Activated CD4-positive, CD25-positive, alpha-beta regulatory T cell (primary cell): ENCODE measurements at places on chromosomes 7 and 10.

DNA sequence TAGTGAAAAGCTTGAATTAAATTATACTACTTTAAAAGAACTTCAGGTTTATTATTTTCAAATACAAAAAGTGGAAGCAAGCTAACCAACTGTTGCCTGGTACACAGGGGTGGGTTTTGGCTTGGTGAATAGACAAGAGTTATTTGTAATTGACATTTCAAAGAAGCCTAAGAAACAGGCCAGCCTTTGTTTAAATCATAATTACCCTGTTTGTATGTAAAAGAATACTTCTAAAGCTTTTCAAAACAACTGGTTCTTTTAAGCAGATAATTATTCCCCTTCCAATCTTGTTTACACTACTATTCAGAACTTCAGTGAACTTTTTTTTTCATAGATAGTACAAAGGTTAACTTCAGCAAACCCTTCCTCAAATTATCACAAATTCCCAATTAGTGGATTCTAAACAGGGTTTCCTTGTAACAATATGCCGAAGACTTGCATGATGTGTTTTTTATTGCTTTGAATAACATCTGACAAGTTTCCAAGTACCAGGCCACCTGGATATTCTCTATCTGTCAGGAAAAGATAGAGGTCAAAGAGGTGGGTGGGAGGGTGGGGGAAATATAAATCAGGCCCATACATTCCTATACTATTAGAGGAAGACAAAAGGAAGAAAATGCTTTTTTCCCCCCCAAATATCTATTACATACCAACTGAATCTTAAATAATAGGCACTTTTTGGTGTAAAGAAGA is 20.4 kb downstream of the SSMEM1 start:
- DNase-seq = no peak

DNA sequence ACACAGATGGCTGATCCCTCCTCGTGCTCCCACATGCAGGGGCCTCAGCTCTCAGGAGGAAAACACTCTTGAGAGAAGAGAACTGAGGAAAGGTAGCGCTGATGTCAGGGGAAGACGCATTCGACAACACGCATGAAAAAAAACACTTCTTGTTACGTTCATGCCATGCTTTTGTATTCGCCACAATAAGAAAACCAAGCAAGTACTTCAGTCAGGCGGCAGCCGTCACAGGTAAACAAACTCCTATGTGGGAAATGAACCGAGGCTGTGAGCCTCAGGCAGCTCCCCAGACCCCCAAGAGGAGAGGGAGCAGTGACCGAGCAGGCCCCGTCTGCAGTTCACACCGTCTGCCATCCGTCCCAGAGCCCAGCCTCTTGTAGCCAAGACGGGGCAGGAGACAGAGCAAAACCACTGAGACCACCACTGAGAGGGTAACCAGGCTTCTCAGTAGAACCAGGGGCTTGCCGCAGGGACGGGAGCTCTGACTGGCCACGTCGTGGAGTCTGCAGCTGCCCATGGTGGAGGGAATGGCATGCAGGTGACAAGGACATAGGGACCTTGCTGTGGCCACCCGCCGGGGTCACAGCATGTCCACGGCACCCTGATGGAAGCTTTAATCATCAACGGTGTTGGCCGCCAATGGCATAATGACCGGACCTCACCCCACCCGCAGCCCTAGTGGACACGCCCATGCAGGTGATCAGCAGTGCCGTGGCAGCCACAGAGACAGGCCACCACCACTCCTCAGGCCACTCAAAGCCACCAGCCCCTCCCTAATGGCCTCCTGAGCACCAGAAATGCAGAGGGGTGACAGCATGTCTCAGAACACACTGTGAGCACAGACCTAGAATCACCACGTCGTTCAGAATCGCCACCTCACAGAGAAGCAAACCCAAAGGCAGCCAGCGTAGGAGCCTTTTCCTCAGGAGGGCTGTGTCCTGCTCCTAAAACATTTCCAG is 304.3 kb downstream of the PTPRN2 start:
- no peak for DNase-seq

DNA sequence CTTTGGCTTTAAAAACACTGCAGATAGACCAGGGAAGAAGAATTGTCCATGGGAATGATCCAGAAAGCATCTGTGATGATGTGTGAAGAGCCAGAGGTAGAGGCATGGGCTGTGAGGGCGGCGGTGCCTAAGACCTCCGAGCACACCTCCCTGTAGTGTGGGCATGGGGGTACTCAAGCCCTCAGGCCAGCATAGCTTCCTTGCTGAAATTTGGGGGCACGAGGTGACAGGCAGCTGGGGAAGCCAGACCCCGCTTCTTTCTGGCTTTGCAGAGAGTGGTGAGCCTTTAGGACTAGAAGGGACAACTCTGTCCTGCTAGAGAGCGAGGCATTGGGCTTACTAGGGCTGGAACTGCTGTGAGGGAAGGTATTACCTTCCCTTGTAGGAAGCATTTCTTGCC is 187.7 kb upstream of the SH2B2 start:
- no peak for DNase-seq

DNA sequence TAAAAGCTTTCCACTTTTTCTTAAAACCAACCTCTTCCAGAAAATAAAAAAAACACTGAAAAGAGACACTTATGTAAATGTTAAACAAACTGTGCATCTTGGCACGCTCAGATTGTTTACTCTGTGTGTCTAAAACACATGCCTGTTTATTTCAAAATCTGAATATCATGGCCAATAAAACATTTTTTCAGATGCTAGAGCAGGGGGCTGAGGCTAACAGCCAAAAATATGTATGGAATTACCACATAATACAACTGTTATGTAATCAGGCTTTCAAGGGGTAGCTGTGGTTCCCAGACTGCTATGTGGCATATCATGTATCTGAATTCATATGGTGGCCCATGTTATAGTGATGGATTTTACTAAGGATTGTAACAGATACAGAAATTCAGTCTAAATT is 130.4 kb downstream of the HIBADH start:
- DNase-seq = no peak

- no peak for DNase-seq
These were observed 1.7 kb downstream of the MCM7 start for GRCh38 chr7:100099452-100099851.

GRCh38 chr10:4057725-4058513 is 272.9 kb upstream of the KLF6 start:
- DNase-seq = no peak

- no peak for DNase-seq
These were observed 16.4 kb downstream of the PRKRIP1 start for GRCh38 chr7:102412548-102412947.

- no peak for DNase-seq
These were observed 85.2 kb upstream of the CACNA2D1 start for GRCh38 chr7:82528577-82529310.

- DNase-seq = no peak
These were observed 51.7 kb upstream of the CALD1 start for GRCh38 chr7:134727711-134728110.

- no peak for DNase-seq
These were observed 292.6 kb downstream of the PARD3 start for GRCh38 chr10:34522546-34522945.

DNA sequence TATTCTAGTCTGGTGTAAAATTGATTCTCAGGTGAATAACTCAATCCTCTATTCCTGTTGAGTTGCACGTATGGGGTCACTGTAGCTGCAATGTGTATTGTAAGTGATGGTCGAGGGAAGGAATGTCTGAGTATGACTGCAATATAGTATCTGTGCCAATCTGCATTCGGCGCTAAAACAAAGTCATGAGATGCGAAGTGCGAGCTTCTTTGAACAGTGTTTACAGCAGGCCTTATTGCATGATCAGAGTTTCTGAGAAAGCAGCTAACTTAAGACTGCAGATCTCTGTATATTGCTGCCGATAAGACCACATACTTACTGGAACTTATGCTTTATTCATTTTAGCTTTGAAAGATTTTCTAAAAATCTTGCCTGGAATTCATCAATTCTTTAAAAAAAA is 341.7 kb upstream of the BMPER start:
- DNase-seq = no peak

- no peak for DNase-seq
These were observed 18.5 kb downstream of the STRIP2 start for GRCh38 chr7:129452589-129453231.

- DNase-seq = no peak
These were observed 42.7 kb downstream of the BICC1 start for GRCh38 chr10:58555170-58555929.

DNA sequence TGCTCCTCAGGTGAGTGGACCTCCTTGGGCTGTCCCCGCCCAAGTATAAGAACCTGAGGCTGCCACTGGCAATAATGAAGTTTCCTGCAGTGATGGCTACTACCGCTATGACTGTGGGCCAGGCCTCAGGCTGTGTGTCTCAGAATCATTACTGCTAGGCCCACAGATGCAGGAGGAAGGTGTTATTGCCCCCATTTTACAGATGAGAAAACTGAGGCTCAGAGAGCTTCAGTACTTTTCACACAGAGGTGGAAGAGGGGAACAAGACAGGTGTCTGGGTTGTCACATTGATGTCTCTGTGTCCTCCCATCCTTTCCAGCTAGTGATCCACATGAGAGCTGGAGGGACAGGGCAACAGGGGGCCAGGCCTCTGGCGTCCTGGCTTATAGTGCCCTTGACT is 155.2 kb downstream of the CDH23 start:
- DNase-seq = no peak

- DNase-seq = no peak
These were observed 271.3 kb downstream of the TYW1 start for GRCh38 chr7:67267914-67268313.

GRCh38 chr7:28029051-28029450 is 151.5 kb downstream of the JAZF1 start:
- no peak for DNase-seq

DNA sequence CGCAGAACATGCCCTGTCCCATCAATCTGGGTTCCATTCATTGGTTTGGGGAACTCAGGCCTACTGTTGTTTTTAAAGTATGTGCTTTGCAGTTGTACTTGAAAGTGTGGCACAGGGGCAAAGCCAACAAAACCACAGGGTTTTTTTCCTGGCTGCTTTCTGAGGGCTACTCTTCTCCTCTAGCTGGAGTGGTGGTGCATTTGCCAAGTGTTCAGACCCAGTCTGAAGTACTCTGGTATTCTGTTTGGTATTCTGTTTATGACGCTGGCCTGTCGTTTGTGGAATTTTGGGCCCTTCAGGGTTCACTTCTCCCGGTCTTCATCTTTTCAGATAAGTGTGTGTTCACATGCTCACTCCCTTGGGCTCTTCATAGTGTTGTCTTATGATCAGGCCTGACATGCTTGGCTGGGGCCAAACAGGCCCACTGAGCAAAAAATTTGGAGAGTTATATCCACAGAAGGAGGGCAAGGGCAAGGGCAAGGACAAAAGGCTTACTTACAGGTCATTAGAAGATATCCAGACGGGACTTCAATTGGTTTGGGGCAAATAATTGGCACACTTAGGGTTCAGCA is 26.3 kb downstream of the SLC26A4 start:
- no peak for DNase-seq

GRCh38 chr10:76432016-76433012 is 1000.9 kb downstream of the LRMDA start:
- no peak for DNase-seq

- no peak for DNase-seq
These were observed 69.1 kb downstream of the RTKN2 start for GRCh38 chr10:62199584-62199983.

- no peak for DNase-seq
These were observed 287.2 kb upstream of the MKLN1 start for GRCh38 chr7:131040467-131040932.

- DNase-seq = no peak
These were observed 43.0 kb upstream of the NMT2 start for GRCh38 chr10:15211464-15211979.

GRCh38 chr7:91082852-91083495 is 181.3 kb upstream of the FZD1 start:
- DNase-seq = no peak

- DNase-seq = peak; percentile 4
These were observed 132.6 kb upstream of the PODXL start for GRCh38 chr7:131688738-131689661.

- DNase-seq = no peak
These were observed 512.3 kb downstream of the INHBA start for GRCh38 chr7:41190581-41190980.

DNA sequence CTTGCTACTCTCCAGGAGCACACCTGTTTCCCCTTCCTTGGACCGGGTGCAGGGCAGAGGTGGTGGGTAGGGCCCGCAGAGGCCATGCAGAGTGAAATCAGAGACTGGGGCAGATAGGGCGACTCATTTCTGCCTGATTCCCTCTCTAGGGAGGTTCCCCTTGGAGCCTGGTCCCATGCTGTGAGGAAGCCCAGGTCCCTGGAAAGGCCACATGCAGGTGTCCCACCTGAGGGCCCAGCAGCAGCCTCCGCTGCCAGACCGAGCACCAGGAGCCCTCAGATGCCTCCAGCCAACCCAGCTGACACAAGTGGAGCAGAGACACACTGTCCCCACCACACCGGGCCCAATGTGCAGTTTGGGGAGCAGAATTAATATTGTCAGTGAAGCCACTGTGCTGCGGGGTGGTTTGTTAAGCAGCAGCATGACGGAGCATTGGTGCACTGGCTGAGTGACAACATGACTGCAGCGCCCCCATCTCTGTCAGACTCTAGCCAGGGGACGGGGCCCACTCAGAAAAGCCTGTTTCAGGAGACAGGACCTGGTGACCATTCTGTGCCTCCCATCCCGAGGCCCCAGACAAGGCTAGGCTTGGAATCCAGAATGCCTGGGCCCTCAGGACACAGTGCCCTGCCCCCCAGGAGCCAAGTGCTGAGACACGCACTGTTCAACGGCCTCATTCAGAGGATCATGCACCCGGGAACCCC is 30.4 kb upstream of the RET start:
- DNase-seq = no peak

- DNase-seq = no peak
These were observed 51.1 kb upstream of the UBE3C start for GRCh38 chr7:157087646-157088045.

DNA sequence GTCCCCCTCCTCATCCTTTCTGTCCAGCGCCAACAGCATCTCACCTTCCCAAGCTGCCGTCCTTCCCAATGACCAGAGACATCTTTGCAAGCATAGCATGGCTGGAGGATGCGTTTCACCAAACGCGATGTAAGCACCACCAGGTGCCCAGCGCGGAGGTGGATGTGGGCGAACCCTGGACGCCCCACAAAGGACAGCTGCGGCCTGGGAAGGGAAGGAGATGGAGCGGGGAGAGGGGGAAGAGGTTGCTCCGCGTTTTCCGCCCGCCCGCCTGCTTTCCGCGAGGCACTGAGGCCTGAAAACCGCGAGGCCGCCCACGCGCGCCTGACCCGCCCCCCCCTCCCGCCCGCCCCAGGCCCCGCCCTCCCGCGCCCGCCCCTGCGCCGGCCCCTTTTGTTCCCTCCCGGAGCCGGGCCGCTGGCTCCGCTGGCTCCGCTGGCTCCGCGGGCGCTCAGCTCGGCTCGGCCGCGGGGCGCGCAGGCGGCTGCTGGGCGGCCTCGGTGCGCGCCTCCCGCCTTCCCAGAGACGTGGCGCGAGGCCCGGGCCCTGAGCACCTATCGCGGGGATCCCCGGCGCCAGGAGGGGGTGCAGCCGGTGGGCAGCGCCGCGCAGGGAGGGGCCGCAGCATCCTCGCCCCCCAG is at the start of gene CLIP2:
CLIP2 (plus strand) TSS at position 390 of the 641 bp plus-strand sequence. CDS start 28,140 bp downstream, outside the sequence.
- peak; percentile 63 for DNase-seq

DNA sequence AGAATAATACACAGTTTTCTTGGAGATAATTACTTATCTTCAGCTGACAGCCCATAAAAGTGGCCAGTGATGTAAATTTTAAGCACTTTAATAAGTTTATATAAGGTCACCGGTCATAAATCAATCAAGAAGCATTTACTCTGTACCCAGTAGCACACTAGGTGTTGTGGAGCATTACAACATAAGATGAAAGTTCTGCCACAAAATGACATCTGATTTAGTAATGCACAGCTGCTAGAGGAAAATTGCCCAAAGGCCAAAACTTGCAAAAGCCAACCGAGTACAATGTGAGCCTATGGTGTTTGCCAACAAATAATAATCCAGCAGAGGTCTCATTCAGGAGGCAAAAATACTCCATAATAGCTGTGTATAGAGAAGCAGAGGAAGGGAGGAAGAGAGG is 63.6 kb downstream of the GPR37 start:
- no peak for DNase-seq
